ENCODE measurements at places on chromosomes 16 and 17.

DNA sequence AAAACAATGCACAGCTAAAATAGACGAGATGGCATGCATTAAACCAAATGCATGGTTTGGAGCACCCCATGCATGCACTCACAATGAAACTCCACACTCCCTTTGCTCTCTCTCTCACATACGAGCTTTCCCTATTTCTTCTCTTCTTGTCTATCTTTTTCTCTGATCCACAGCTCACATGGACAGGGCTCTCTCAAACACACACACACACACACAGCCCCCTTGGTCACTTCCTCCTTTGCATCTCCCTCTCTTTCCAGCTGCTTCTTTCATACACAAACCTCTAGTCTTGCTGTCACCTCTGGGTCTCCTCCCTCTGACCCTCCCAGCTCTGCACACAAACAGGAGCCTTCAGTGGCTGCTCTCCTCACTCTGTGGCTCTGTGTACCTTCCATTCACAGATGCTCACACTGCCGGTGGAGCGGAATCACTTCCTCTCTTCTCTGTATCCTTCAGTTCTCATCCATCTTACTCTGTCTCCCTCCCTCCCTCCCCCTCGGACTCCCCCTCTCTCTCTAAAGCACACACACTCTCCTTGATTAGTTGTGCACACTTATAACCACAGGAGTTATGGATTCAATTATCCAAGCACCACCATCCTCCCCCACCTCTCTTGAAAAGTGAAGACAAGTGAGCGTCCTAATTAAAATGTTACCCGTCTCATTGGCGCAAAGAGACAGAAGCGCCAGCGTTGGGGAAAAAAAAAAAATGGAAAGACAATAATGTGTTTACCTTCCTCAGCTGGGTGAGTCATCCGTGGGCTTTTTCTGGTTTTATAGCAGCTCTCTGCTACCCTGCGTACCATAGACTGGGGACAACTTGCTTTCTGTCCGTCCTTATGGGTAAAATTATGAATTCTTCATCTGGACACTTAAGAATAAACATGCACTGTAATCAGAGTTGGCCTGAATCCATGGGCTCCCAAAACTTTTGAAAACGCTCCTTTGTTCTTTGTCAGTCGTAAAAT lies 90.8 kb downstream of the SHISA6 start:
- DNase-seq: no peak

DNA sequence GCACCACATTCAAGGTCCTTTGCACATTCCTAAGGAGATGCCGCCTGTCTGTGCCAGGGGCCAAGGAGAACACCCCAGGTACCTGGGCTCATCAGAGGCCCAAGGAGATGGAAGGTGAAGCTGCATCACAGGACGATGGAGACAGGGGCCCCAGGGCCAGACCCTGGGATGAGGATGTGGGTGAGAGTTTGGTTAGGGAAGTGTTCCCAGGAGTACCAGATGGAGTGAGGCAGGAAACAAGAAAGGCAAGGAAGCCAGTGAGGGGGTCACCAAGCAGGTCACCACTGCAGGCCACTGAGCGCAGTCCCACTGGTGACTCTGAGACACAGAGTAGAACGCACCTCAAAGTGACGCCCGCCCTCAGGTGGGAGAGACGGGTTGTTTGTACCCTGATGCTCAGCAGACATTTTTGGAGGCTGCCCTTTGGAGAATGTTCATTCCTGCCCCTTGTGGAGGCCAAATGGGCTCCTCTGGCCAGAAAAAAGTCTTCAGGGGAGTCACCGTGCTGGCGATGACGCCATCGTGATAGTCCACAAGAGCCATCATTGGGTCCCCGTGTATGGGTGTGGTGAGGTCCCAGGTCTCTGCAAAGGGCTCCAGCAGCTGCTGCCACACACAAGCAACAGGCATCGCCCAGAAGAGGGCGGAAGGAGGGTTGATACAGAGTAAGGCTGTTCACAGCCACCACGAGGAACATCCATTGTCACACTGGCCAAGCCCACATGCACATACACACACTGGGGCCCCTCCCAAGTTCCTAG lies 57.5 kb downstream of the BEAN1 start:
- DNase-seq: no peak

- DNase-seq: no peak
Measured at GRCh38 chr17:6096201-6097004, 26.2 kb downstream of the WSCD1 start.

DNA sequence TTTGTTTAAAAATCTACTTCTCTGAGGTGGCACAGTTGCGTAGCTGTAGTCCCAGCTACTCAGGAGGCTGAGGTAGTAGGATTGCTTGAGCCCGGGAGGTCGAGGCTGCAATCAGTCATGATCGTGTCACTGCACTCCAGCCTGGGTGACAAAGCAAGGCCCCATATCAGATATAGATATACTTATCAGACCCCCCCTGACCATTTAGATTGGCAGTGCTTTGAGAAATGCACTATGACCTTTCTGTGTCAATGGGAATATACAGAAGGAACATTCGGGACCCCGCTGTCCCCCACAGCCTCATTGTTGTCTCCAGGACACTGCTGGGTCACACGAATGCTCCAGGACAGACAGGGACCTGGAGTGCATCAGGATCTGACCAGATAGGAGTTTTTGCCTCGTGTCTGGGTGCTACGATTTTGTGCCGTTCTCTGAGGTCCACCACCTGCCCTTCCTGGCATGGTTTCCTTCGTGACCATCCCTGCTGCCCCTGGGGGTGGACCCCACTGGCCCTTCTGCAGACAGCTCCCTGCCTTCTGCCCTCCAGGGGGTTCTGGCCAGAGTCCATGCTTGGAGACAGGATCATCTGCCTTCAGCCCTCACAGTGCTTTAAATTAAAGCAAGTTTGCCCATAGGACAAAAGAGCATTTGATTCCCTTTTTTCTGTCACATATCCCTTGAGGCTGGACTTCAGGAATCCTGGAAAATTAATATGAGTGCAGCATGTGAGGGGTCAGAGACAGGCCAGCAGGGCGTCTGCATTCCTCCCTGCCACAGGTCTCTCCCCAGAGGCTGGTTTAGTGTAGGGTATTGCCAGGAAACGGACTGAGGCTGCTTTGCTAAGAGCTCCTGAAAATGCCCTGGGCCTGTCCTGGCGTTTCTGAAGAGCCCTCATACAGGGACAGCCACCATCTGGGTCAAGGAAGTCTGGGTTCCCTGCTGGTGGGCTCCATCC lies 19.3 kb downstream of the PLD6 start:
- DNase-seq: no peak

DNA sequence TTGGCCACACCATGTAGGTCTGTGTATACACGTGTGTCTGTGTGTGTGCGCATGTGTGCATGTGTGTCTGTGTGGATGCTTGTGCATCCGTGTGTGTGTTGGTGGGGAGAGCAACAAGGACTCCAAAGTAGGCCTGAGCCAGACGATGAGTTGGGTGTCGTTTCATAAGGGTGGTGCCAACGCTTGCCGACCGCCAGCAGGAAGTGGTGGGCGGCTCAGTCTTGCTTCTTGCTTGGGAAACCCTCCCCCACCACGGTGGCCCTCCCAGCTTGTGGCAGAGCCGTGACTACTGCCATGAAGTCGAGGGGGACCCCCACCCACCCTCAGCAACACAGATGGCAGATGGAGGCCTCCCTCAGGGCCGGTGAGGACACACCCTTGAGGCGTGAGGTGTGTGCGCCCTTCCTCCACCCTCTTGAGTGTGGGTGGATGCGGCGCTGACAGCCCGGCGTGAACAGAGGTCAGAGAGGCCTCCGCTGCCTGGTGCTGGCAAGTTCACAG lies 17.5 kb downstream of the SBK1 start:
- peak; percentile 86 for DNase-seq

- no peak for DNase-seq
Measured at GRCh38 chr16:18804540-18804939, 3.2 kb upstream of the ARL6IP1 start.

GRCh38 chr17:81419319-81419885 lies 24.1 kb downstream of the BAHCC1 start:
- no peak for DNase-seq

DNA sequence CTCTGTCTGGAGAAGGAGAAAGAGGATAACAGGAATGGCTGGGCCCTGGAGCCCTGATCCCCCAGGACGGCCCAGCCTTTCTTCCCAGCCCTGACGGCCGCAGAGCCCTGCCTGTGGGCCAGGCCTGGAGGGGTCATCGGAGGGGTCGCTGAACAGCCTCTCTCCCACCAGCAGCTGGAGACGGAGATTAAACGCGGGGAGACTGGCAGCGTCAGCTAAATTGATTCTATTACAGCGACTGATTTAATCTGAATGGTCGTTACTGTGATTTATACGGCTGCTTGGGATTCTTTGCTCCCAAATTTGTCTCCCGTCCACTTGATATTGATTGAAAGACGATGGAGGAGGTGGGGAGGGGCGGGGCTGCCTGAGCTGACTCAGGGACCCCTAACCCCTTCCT lies 7.1 kb upstream of the CDH15 start:
- no peak for DNase-seq

- DNase-seq: no peak
Measured at GRCh38 chr16:80790751-80791150, 13.6 kb downstream of the CDYL2 start.

Data from activated CD4-positive, alpha-beta T cell treated with anti-CD3 and anti-CD28 coated beads for 48 hours (primary cell).